Uterus (tissue), 4 donors: ENCODE measurements at places on chromosomes 7 and 10. TPM values are rescaled to one million over a fixed set of nuclear protein-coding genes. Genes with fewer than 3 reads are reported as not detected.

- DNase-seq: no peak
- H3K4me1 ChIP-seq: peaks cover 11% of the 10 kb centered on the region
- H3K36me3 ChIP-seq: no peaks in the 10 kb centered on the region
Observed at GRCh38 chr7:128869138-128869943, 6.7 kb downstream of the ATP6V1F start.

DNA sequence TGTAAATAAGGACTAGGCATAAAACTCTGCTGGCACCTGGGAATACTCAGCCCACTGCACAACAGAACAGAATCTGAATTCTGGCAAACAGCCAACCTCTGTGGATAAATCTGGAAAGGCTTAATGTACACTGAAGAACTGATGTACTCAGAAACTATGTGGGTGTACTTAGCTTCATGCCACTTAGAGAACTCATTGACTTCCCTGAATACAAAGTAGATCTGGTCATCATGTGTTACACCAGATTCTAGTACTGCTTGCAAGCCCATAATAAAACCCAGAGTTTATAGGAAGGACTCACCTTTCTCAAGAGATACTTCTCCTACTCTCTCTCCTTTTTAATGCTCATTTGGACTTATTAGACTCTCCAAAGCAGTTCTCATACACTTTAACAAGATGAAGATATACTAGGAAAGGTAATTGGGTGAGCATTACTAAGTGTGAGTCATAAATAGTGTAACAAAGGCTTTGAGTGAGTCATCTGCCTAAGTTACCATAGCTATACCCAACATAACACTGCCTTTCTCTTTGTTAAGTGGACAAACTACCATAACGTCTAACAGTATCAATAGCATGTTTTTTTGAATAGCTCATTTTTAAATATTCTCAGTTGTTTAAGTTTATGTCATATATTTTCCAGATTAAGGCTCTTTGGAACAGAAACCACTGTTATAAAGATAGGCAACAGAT is 309.1 kb downstream of the MDFIC start:
- H3K36me3 ChIP-seq: no peaks in the 10 kb centered on the region
- no peak for DNase-seq
- H3K27me3 ChIP-seq: no peaks in the 10 kb centered on the region
- H3K4me3 ChIP-seq: no peak overlapping the region
- H3K27ac ChIP-seq: no peak overlapping the region

DNA sequence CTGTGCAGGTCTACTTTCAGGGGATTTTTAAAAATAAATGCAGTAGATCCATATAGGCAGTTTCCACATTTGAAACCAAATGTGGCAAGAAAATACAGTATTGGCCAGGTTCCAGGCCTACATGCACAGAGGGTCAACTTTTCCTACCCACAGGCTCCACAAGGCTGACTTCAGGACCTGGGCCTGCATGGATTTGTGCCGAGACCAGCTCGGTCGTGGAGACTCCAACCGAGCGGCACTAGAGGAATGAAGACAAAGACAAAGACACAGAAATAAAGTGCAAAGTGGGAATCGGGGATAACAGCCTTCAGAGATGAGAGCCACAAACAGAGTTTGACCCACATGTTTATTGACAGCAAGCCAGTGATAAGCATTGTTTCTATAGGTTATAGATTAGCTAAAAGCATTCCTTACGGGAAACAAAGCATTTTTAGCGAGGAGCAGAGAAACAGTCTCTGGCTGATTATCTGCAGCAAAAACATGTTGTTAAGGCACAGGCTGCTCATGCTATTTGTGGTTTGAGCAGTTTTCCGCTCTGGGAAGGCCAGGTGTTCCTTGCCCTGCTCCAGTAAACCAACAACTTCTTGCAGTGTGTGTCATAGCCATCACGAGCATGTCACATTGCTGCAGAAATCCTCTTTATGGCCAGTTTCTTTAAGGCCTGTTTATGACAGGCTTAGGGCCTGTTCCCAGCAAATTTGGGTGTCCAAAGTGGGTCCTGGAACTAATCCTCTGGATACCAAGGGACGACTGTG is 52.6 kb downstream of the ZNF37A start:
- no peaks in the 10 kb centered on the region for H3K27me3 ChIP-seq
- H3K4me1 ChIP-seq: no peaks in the 10 kb centered on the region
- no peak for DNase-seq
- H3K36me3 ChIP-seq: no peaks in the 10 kb centered on the region
- no peak overlapping the region for H3K27ac ChIP-seq

DNA sequence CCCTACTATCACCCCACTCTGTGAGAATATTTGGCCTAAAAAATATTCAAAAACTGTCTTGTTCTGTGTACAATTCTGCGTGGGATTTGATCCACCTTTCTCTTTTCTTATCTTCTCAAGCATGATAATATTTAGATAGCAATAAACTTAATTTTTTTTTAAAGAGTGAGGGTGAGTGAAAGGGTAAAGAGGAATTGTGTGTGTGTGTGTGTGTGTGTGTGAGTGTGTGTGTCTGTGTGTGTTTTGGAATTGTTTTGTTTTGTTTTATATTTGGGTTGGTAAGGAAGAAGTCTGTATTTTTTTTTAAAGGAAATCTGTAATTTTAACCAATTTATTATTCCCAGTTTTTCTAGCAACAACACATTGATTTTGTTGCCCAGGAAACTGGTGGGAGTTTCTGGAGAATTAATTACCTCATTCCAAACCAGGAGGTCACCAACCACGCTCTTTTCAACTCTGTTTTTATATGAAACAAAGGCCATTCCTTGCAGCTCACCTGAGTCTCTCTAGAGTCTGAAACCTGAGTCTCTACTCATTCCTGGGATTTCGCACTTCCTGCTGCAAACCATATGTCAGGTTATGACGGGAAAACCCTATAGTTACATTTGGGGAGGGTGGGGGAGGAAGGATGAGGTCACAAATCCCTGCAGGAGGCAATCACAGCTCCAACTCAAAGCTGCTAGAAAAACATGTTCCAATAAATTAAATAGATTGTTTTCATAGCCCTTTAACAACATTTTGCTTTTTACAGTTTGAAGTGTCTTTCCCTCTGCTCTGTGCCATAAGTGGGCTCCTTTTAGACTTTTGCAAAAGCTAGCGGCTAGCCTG is 38.1 kb upstream of the XPNPEP1 start:
- H3K4me1 ChIP-seq: no peaks in the 10 kb centered on the region
- H3K27ac ChIP-seq: no peak overlapping the region
- H3K4me3 ChIP-seq: no peak overlapping the region
- no peaks in the 10 kb centered on the region for H3K36me3 ChIP-seq
- DNase-seq: no peak

DNA sequence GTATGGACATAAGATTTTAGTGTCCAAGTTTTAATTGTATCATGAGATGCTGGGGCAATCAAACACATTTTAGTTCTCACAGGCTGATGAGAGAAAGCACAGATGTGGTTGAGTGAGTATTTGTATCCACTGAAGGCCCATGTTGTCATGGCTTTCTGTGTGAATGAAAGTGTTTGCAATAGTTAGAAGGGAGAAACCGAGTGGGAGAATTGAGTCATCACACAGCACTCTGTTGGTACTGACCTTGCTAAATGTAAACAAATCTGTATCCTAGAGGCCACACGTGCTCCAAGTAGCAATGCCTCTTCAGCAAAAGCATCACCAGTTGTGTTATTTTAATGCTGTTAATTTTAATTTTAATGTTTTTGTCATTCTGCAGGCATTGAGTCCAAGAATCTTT is 121.2 kb downstream of the EMX2 start:
- no peaks in the 10 kb centered on the region for H3K36me3 ChIP-seq
- H3K4me3 ChIP-seq: no peak overlapping the region

DNA sequence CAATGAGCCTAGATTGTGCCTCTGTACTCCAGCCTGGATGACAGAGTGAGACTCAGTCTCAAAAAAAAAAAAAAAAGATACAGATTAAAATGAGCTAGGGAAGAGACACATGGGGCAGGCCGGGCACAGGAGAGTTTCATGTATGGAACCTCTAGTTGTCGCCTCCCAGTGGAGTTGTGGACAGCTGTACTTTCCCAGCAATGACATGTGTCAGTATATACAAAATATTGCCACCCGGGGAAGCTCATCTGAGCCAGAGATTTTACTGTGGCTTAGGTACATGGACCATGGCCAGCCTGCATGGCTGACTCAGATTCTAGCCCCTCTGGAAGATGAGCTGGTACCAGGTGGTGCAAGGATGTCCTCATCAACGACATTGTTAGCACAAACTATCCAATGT is 87.4 kb downstream of the COL26A1 start:
- no peaks in the 10 kb centered on the region for H3K4me1 ChIP-seq
- H3K27me3 ChIP-seq: no peaks in the 10 kb centered on the region
- H3K4me3 ChIP-seq: no peak overlapping the region
- no peak for DNase-seq
- H3K27ac ChIP-seq: no peak overlapping the region

GRCh38 chr7:130998993-130999602 is 265.1 kb upstream of the KLF14 start:
- DNase-seq: no peak
- H3K27me3 ChIP-seq: no peaks in the 10 kb centered on the region
- H3K27ac ChIP-seq: peak overlapping the region; percentile 70
- no peaks in the 10 kb centered on the region for H3K36me3 ChIP-seq

DNA sequence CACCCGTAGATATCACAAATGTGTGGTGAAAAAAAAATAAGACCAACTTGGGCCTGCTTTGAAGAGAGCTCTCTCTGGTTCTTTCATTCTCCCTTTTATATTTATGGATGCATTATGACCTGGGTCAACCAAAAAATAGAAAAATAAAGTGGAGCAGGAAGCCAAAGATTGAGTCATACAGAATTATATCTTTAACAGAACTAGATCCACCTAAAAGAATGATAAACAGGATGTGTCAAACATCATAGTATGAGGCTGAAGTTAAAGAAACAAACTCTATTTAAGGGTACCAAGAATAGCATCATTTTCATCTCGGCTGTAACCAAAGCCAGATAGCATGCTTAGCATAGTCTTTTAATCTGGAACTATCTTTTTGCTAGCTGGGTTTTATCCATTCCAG is 28.8 kb upstream of the NMT2 start:
- H3K36me3 ChIP-seq: no peaks in the 10 kb centered on the region
- H3K27ac ChIP-seq: no peak overlapping the region
- H3K27me3 ChIP-seq: no peaks in the 10 kb centered on the region
- DNase-seq: no peak

DNA sequence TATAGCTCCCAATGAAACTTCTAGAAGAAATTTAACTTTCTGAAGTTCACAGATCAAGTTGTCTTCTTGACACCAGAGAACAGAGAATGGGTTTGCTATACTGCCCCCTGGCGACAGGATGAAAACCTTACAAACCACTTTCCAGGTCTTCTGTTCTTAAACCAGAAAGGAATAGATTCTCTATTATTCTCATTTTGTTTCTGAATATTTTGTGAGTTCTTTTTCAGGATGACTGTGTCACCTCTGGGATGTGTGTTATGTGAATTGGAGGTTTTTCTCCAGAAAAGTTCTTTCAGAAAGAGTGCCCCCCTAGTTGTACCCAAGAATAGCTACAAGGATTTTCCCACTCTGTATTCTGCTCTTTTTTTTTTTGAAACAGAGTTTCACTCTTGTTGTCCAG is 6.3 kb downstream of the IFT22 start:
- no peaks in the 10 kb centered on the region for H3K4me1 ChIP-seq
- no peaks in the 10 kb centered on the region for H3K27me3 ChIP-seq
- H3K4me3 ChIP-seq: no peak overlapping the region
- H3K36me3 ChIP-seq: no peaks in the 10 kb centered on the region
- DNase-seq: no peak

GRCh38 chr10:84845628-84846261 is 517.4 kb downstream of the CCSER2 start:
- no peaks in the 10 kb centered on the region for H3K4me1 ChIP-seq
- H3K27me3 ChIP-seq: no peaks in the 10 kb centered on the region
- H3K36me3 ChIP-seq: no peaks in the 10 kb centered on the region
- DNase-seq: no peak
- H3K27ac ChIP-seq: no peak overlapping the region

- H3K27ac ChIP-seq: no peak overlapping the region
- H3K4me1 ChIP-seq: no peaks in the 10 kb centered on the region
- no peaks in the 10 kb centered on the region for H3K36me3 ChIP-seq
Observed at GRCh38 chr7:101740981-101741725, 76.3 kb upstream of the CUX1 start.

GRCh38 chr7:91953618-91954017 is 13.0 kb downstream of the AKAP9 start:
- no peaks in the 10 kb centered on the region for H3K27me3 ChIP-seq
- H3K36me3 ChIP-seq: no peaks in the 10 kb centered on the region
- H3K27ac ChIP-seq: no peak overlapping the region
- H3K4me1 ChIP-seq: no peaks in the 10 kb centered on the region

DNA sequence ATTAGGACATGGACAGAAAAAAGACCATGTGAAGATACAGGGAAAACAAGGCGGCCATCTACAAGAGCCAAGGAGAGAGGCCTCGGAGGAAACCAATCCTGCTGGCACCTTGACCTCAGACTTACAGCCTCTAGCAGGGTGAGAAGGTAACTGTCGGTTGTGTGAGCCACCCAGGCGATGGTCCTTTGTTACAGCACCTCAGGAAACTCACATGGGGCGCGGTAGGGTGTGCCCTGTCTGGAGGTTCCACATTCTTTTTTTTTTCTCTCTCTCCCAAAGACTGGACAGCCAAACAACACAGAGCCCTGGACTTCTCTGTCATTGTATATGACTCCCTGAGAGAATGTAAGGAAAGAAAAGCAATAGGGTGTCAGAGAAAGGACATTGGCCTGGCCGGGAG is 163.2 kb downstream of the KCNMA1 start:
- no peaks in the 10 kb centered on the region for H3K36me3 ChIP-seq
- H3K4me1 ChIP-seq: no peaks in the 10 kb centered on the region
- DNase-seq: no peak

DNA sequence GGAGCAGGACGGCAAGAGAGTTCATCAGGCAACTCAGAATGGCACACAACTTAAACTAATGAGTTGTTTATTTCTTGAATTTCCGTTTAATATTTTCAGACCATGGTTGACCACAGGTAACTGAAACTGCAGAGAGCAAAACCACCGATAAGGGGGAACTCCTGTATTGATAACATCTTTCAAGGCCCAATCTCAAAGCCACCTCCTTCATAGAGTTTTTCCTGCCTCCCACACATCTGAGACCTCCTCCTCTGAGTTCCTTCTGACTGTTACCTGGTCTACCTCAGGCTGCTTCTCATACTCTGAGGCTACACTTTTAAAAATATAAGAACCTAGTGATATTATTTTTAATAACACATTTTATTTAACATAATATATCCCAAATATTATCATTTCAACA is 341.5 kb upstream of the NPVF start:
- H3K4me1 ChIP-seq: no peaks in the 10 kb centered on the region
- H3K27ac ChIP-seq: no peak overlapping the region
- DNase-seq: no peak
- no peaks in the 10 kb centered on the region for H3K36me3 ChIP-seq

GRCh38 chr7:78413568-78413967 is 615.0 kb downstream of the PHTF2 start:
- no peak for DNase-seq
- no peaks in the 10 kb centered on the region for H3K27me3 ChIP-seq
- H3K36me3 ChIP-seq: no peaks in the 10 kb centered on the region
- H3K27ac ChIP-seq: no peak overlapping the region

The NUPR2 gene
- total RNA-seq: not detected

The TPST1 gene
- 26.5 TPM for total RNA-seq

The LRRC4 gene
- total RNA-seq: 0.29 TPM

The FEZF1 gene
- not detected for total RNA-seq

The IFIT1B gene
- total RNA-seq: not detected
